ENCODE measurements at places on chromosomes 4 and X. TPM values are rescaled to one million over a fixed set of nuclear protein-coding genes. Genes with fewer than 3 reads are reported as not detected.

Gene ODAM
- total RNA-seq = not detected

Gene CXCL9
- 0.21 TPM for total RNA-seq

Gene ADGRL3
- not detected for total RNA-seq

Gene BLOC1S4
- total RNA-seq = 18.0 TPM

Gene GAB3
- 2.0 TPM for total RNA-seq

Gene XAGE2
- not detected for total RNA-seq

Gene POF1B
- total RNA-seq = 0.64 TPM

Gene GPR101
- not detected for total RNA-seq

Gene SAGE1
- total RNA-seq = not detected

Gene AR
- total RNA-seq = not detected

Measured in GM12878 (cell line).